B cell (primary cell): ENCODE measurements at places on chromosomes 3 and 15. TPM values are rescaled to one million over a fixed set of nuclear protein-coding genes. Genes with fewer than 3 reads are reported as not detected.

DNA sequence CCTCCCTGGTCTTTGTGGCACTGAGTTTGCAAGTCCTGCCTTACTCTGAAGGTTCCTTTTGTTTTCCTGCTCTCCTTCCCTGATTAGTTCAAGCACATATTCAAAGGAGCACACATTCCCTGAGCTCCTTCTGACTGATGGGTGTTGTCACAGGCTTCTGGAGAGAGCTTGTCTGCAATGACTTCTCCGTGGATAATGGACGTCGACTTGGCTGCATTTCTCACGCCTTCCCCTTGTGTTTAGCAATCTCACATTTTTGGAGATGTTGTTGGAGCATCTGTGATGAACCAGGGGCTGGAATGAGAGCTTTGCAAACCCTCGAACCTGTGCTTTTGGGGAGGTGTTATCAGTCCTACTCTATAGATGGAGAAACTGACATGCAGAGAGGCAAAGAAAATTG, 375.4 kb upstream of the PROK2 start:
- DNase-seq, result no peak
- H3K4me1 ChIP-seq, result peaks cover 57% of the 10 kb centered on the region
- H3K4me3 ChIP-seq, result no peak overlapping the region
- no peak overlapping the region for H3K27ac ChIP-seq
- H3K36me3 ChIP-seq, result no peaks in the 10 kb centered on the region

- no peaks in the 10 kb centered on the region for H3K4me1 ChIP-seq
- H3K27ac ChIP-seq, result no peak overlapping the region
- H3K27me3 ChIP-seq, result no peaks in the 10 kb centered on the region
- H3K36me3 ChIP-seq, result no peaks in the 10 kb centered on the region
- no peak for DNase-seq
Measured at GRCh38 chr15:27671819-27672437, 427.2 kb downstream of the OCA2 start.

DNA sequence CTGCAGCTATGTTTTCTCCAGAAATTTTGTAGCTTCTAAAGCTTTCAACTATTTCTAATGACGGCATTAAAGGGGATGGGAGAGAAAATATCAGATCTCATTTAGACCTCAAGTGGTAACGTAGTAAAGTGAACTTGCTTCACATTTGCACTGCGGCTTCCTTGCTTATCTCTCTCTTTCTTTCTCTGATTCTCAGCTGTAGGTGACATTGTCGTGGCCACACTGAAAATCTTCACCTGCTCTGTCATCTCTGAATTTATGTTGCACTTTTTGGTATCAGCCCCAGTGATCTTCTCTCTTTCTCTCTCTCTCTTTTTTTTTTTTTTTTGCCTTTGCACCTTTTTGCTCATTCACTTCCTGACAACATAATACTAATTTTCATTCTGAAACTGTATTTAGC, 254.1 kb upstream of the SATB1 start:
- no peaks in the 10 kb centered on the region for H3K27me3 ChIP-seq
- H3K4me3 ChIP-seq, result no peak overlapping the region
- H3K4me1 ChIP-seq, result no peaks in the 10 kb centered on the region
- no peak overlapping the region for H3K27ac ChIP-seq

GRCh38 chr3:148309390-148310035, 388.2 kb upstream of the AGTR1 start:
- no peaks in the 10 kb centered on the region for H3K4me1 ChIP-seq
- no peak overlapping the region for H3K27ac ChIP-seq
- DNase-seq, result no peak
- H3K36me3 ChIP-seq, result no peaks in the 10 kb centered on the region
- no peaks in the 10 kb centered on the region for H3K27me3 ChIP-seq

DNA sequence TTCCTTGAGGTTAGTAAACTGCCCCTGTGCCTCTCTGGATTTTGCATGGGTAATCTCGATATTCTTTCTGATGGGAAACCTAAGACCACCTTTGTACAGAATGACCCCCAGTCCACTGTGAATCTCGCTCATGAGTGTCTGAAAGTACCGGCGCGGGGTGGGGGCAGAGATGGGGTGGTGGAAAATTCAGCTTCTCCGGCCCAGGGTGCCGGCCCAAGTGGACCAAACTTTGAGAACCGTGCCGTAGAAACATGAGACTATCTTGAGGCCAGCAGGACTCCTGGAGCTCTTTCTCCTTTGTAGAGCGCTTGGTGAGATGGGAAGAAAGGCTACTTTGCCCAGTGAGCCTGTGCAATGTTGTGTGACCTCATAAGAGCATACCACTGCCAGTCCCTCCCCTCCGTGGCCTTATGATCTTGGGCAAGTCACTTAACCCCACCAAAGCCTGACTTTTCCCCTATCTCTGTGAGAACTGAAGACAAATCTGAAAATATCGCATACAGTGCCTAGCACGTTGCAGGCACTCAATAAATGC, 40.4 kb upstream of the VEPH1 start:
- no peaks in the 10 kb centered on the region for H3K4me1 ChIP-seq
- no peaks in the 10 kb centered on the region for H3K36me3 ChIP-seq
- no peak overlapping the region for H3K4me3 ChIP-seq
- no peak overlapping the region for H3K27ac ChIP-seq

DNA sequence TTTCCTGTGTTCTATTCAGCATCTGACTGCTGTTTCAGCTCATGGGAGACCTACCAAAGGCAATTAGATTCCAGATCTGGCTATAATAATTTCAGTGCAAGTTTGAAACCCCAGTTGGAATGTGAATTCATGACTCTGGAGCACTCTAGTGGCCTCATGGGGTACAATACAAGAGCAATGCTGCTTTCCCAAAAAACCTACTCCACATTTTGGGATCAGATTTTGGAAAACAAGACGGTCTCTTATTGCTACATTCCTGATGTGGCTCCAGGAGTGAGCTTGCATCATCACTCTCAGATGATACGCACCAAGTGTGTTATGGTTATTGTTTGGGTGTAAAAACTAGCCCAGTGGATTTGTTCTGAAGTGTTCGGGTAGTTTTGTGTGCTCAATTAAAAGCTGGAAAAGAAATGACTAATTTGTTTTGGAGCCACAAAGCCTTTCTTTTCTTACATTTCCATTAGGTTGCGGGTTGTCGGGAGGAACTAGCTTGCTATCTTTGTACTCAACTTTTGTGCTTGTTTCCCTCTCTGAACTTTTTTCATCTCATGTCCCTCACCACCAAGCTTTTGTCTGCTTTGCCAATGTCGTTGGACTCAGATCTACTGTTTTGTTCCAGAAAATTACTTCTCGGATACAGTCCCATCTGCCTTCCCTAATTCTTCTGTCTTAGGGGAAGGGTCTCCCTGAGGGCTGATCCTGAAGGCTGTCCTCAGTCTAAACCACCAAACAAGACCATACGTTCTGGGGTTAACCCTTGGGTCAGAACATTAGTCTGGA, 272.1 kb downstream of the BBX start:
- no peaks in the 10 kb centered on the region for H3K27me3 ChIP-seq
- H3K27ac ChIP-seq, result peak overlapping the region; percentile 57
- peaks cover 54% of the 10 kb centered on the region for H3K36me3 ChIP-seq
- no peak for DNase-seq
- H3K4me3 ChIP-seq, result no peak overlapping the region

DNA sequence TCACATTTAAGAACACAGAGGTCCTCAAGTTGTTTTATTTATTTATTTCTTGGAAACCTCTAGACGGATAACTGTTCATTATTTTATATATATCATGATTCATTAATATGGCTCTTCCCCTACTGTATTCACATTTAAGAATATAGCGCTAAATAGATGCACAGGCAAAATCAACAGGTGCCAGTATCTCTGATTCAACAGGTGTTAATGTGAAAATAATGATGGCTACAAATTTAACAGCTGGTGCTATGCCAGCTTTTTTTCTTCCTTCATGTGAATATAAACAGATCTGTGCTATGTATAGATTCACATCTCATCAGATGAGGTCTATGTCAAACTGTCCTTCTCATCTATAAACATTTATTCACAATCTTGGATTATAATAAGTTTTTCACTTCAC, 218.5 kb upstream of the NR2F2 start:
- no peaks in the 10 kb centered on the region for H3K4me1 ChIP-seq
- H3K4me3 ChIP-seq, result no peak overlapping the region
- H3K36me3 ChIP-seq, result no peaks in the 10 kb centered on the region

- H3K27ac ChIP-seq, result no peak overlapping the region
- no peaks in the 10 kb centered on the region for H3K27me3 ChIP-seq
- no peaks in the 10 kb centered on the region for H3K36me3 ChIP-seq
- H3K4me3 ChIP-seq, result no peak overlapping the region
Measured at GRCh38 chr3:14687360-14687759, 12.4 kb downstream of the C3orf20 start.

Gene LRRIQ4
- 0.53 and 0.71 TPM in 2 replicates for total RNA-seq

DNA sequence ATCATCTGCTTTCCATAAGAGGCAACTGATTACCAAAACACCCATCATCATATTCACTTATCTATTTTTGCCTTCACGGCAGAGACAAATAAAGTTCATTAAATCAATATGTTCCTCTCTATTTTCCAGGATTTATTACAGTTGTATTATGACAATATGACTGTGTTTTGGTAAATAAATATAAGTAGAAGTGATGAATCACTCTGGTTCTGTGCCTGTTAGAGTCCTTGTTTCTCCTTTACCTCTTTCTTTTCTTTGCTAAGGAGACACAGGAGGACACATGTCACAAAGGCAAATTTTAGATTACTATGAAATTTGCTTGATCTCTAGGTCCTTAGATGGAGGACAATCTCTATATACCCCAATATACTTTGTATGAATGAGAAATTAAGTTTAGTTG, 152.6 kb upstream of the PLSCR5 start:
- no peak overlapping the region for H3K27ac ChIP-seq
- no peak for DNase-seq
- H3K4me1 ChIP-seq, result no peaks in the 10 kb centered on the region
- H3K36me3 ChIP-seq, result no peaks in the 10 kb centered on the region

- H3K27me3 ChIP-seq, result no peaks in the 10 kb centered on the region
- H3K4me1 ChIP-seq, result no peaks in the 10 kb centered on the region
- no peaks in the 10 kb centered on the region for H3K36me3 ChIP-seq
- DNase-seq, result no peak
- no peak overlapping the region for H3K27ac ChIP-seq
Measured at GRCh38 chr15:45827275-45827674, 192.4 kb downstream of the SQOR start.
